ENCODE measurements at places on chromosomes 11 and 22. TPM values are rescaled to one million over a fixed set of nuclear protein-coding genes. Genes with fewer than 3 reads are reported as not detected.
A peak's percentile ranks its signal among the peaks of the same experiment; 100 is the strongest.

GRCh38 chr22:23404689-23405365 is 175.3 kb downstream of the IGLL1 start:
- no peaks in the 10 kb centered on the region for H3K36me3 ChIP-seq
- H3K27ac ChIP-seq: no peak overlapping the region
- H3K4me1 ChIP-seq: no peaks in the 10 kb centered on the region
- peaks cover 4% of the 10 kb centered on the region for H3K27me3 ChIP-seq
- DNase-seq: peak; percentile 66

DNA sequence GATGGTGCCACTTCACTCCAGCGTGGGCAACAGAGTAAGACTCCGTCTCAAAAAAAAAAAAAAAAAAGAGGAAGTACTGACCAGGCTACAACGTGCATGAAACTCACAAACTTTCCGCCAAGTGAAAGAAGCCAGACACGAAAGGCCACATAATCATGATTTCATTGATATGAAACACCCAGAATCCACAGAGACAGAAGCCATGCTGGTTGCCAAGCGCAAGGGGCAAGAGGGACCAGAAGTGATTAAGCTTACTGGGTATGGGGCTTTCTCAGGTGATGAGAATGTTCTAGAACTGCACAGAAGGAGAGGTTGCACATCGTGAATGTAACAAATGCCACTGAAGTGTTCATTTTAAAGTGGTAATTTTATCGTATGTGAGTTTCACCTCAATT is 60.9 kb downstream of the CELSR1 start:
- no peak overlapping the region for H3K4me3 ChIP-seq
- H3K36me3 ChIP-seq: no peaks in the 10 kb centered on the region
- DNase-seq: no peak
- peaks cover 5% of the 10 kb centered on the region for H3K27me3 ChIP-seq
- peaks cover 8% of the 10 kb centered on the region for H3K4me1 ChIP-seq
- no peak overlapping the region for H3K27ac ChIP-seq

DNA sequence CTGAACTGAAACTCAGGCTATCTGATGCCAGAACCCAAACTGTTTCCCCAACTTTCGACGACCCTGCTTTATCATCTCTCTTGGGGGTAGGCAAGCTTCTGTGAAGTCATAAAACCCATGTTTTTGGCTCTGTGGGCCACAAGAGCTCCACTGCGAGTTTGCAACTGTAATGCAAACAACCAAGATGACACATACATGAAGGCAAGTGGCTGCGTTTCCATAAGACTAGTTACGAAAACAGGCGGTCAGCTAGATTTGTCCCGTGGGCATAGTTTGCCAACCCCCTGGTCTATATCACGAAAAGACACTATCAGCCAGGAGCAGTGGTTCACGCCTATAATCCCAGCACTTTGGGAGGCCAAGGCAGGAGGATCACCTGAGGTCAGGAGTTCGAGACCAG is 37.5 kb downstream of the TPST2 start:
- DNase-seq: no peak
- peaks cover 24% of the 10 kb centered on the region for H3K4me1 ChIP-seq
- H3K27me3 ChIP-seq: no peaks in the 10 kb centered on the region
- H3K36me3 ChIP-seq: peaks cover 20% of the 10 kb centered on the region
- H3K4me3 ChIP-seq: no peak overlapping the region
- no peak overlapping the region for H3K27ac ChIP-seq

DNA sequence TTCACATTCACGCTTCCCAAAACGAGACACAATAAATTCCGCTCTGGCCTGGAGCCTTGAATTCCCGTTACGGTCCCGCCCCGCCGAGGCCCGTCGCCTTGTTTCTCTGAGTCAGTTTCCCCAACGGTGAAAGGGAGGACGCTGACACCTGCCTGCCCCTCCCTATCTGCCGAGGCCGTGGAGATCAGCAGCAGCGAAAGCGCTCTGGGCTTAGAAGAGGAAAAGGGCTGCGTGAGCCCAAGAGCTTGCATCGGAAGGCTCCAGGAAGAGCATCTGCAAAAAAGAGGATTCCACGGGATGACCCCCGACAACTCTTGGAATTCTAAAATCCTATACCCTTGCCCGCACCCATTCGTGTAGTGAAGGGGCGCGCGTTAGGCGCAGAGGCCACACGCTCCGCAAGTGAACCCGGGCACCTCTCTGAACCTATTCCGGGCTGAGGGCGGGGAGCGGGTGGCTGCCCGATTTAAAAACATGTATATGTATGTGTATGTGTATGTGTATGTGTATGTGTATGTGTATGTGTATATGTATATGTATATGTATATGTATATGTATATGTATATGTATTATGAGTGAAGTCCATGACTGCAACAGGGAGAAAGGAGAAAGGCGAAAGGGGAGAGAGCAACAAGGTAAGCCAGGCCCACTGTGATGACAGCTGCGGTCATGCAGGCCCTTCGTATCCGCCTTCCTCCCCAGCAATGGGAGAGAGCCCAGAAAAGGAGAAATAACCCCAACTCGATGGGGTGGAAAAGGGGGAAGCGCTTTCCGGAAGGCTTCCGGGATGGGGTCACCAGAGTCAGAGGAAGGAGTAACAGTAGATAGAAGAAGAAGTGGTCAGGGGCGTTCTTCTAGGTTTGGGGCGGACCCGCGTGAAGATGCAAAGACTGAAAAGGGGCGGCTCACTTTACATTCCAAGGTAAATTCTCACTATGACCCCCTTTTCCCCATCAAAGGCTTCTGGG is 948 bp upstream of the MRTFA start:
- peaks cover 5% of the 10 kb centered on the region for H3K36me3 ChIP-seq
- peak overlapping the region; percentile 95 for H3K27ac ChIP-seq
- DNase-seq: no peak
- peak overlapping the region; percentile 91 for H3K4me3 ChIP-seq

GRCh38 chr11:117160826-117161225 is 16.7 kb downstream of the PAFAH1B2 start:
- H3K27ac ChIP-seq: peak overlapping the region; percentile 41
- DNase-seq: no peak
- no peak overlapping the region for H3K4me3 ChIP-seq
- peaks cover 46% of the 10 kb centered on the region for H3K36me3 ChIP-seq
- H3K4me1 ChIP-seq: peaks cover 2% of the 10 kb centered on the region

DNA sequence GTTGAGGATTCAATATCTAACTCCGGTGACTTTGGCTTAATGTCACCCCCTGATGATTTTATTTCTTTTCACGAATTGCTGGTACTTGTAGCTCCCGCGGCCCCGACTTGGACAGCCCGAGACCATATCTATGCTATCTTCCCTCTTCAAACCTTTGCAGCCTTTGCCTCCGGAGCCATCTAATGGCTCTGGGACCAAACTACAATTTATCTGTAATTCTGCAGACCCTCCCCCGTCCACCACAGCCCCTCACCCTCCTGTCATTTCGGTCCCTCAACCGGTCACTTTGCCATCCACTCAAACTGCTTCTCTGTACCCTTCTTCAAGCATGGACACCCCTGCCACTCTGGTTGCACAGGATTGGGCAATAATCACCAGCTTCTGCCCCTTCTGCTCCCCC is 25.7 kb upstream of the ALDH3B2 start:
- no peak overlapping the region for H3K27ac ChIP-seq
- H3K4me3 ChIP-seq: no peak overlapping the region
- H3K4me1 ChIP-seq: no peaks in the 10 kb centered on the region
- peaks cover 14% of the 10 kb centered on the region for H3K27me3 ChIP-seq
- H3K36me3 ChIP-seq: no peaks in the 10 kb centered on the region

- H3K27me3 ChIP-seq: no peaks in the 10 kb centered on the region
- no peak overlapping the region for H3K4me3 ChIP-seq
- H3K27ac ChIP-seq: no peak overlapping the region
- no peak for DNase-seq
- H3K4me1 ChIP-seq: no peaks in the 10 kb centered on the region
- H3K36me3 ChIP-seq: no peaks in the 10 kb centered on the region
These were observed 14.6 kb downstream of the MRGPRF start for GRCh38 chr11:68998390-68998911.

DNA sequence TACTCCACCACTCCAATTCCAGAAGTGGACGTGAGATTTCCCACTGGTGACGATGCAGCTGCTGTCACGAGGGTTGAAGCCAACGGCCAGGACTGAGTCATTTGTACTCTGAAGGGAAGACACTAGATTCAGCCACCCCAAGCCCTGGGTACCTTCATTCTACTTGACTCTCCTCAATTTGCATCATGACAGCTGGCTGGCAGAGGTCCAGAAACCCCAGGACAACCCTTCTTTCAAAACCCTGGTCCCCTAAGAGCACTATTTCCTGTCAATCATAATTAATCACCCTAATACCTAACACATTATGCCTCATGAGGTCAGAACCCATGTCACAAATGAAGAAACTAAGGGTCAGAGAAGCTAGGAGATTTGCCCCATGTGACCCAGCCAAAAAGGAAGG is 4.9 kb downstream of the EML3 start:
- no peak for DNase-seq
- peaks cover 42% of the 10 kb centered on the region for H3K4me1 ChIP-seq
- H3K4me3 ChIP-seq: no peak overlapping the region
- H3K36me3 ChIP-seq: peaks cover 60% of the 10 kb centered on the region
- no peaks in the 10 kb centered on the region for H3K27me3 ChIP-seq

GRCh38 chr11:98040061-98040808 is 980.5 kb upstream of the CNTN5 start:
- no peak for DNase-seq
- H3K27ac ChIP-seq: no peak overlapping the region
- H3K4me3 ChIP-seq: no peak overlapping the region

DNA sequence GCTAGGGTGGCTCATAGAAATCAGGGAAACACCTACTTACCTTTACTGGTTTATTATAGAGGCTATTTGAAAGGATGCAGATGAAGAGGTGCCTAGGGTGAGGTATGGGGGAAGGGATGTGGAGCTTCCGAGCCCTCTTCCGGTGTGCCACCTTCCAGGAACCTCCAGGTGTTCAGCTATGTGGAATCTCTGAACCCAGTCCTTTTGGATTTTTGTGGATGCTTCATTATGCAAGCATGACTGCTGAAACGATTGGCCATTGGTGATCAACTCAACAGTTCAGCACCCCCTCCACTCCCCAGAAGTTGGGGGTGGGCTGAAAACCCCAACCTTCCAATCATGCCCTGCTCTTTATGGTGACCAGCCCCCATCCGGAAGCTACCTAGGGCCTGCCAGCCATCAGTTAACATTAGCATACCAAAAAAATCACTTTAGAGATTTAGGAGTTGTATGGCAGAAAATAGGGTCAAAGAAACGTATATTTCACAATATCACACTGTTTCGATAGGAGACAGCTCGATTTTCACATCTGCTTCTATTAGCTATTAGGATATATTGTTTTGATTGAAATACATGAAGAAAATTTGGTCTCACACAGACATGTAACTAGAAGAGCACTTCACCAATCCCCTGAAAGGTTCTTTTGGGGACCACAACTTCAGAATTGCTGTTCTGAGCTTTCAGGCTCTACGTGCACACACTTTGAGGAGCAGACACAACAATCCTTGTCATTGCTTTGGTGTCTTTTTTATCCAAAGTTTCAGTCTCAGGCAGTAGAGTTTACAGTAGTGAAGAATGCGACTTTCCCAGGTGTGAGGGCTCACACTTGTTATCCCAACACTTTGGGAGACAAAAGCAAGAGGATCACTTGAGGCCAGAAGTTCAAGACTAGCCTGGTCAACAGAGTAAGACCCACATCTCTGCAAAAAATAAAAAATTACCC is 3.3 kb upstream of the POLR2G start:
- peaks cover 11% of the 10 kb centered on the region for H3K36me3 ChIP-seq
- no peaks in the 10 kb centered on the region for H3K27me3 ChIP-seq
- H3K4me1 ChIP-seq: peaks cover 23% of the 10 kb centered on the region
- no peak for DNase-seq
- H3K27ac ChIP-seq: no peak overlapping the region

DNA sequence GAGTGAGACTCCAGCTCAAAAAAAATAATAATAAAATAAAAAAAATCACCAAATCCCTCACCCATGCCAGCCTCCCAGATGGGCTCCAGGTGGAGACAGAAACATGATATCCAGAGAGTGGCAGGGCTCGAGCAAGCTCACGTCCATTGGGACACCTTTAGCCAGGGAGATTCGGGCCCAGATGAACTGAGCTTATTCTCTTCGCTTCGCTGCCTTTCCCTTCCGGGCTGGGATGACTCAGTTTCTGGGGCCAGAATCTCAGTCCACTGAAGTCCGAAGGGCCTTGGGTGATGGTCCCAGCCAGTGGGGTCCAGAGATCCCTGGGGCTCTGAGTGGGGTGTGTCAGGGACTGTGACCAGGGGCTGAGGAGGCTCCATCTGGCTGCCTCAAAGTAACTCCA is 23.0 kb upstream of the MYEOV start:
- no peak overlapping the region for H3K4me3 ChIP-seq
- peaks cover 2% of the 10 kb centered on the region for H3K27me3 ChIP-seq
- H3K36me3 ChIP-seq: no peaks in the 10 kb centered on the region
- no peaks in the 10 kb centered on the region for H3K4me1 ChIP-seq

DNA sequence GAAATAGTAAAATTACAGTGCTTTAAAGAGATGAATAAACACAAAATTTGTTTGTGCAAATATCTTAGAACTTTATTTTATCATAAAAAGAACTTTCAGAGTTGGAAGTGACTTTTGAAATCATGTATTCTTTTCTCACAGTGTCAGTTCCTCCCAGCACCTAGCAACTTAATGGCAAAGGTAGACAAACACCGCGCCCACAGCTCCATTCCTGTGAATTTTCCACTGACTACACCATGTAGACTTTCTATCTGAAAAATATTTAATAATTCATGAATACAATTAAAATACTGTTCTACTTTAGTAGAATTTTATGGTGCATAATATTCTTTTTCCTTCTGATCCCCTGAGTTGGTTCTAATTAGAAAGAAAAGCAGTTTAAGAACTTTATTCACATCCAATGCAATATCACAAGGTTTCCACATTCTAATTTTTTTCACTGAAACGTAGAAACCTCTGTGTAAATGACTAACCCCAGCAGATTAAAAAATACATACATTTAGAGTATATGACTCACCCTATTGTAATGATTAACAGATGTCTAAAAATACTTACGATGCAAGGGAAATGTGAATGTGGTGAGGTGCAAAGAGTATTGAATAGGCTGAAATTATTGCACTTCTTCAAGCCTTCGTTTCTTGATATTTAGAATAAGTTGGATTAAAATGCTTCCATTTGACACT is 218.2 kb upstream of the CCDC179 start:
- no peaks in the 10 kb centered on the region for H3K4me1 ChIP-seq
- H3K4me3 ChIP-seq: no peak overlapping the region
- H3K36me3 ChIP-seq: no peaks in the 10 kb centered on the region
- DNase-seq: no peak

DNA sequence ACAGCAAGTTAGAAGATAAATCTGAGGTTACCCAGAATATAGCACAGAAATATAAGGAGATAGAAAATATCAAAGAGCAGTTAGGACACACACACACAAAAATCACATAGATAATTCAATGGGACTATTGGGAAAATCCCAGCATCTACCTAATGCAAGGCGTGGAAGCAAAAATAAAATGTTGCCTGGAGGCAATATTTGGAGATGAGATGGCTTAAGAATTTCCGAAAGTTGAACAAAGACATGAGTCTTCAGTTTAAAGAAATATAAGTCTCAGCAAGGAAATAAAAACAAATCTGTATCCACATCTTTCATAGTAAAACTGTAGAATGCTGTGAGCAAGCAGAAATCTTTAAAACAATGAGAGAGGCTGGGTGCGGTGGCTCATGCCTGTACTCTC is 29.5 kb upstream of the ACR start:
- H3K27me3 ChIP-seq: peaks cover 2% of the 10 kb centered on the region
- no peak overlapping the region for H3K4me3 ChIP-seq
- no peaks in the 10 kb centered on the region for H3K4me1 ChIP-seq
- DNase-seq: no peak

- no peak for DNase-seq
- no peaks in the 10 kb centered on the region for H3K36me3 ChIP-seq
- H3K4me1 ChIP-seq: peaks cover 12% of the 10 kb centered on the region
These were observed 11.9 kb downstream of the HIPK3 start for GRCh38 chr11:33268945-33269540.

Gene ANO9
- total RNA-seq: 36.9 TPM

Gene HARBI1
- 4.3 TPM for total RNA-seq

Gene CARNS1
- total RNA-seq: 0.83 TPM

Gene TMPRSS5
- 1.2 TPM for total RNA-seq
